Activated CD4-positive, alpha-beta T cell treated with anti-CD3 and anti-CD28 coated beads, Interleukin-10, Interleukin-2, amounts not matched to agents 100 ng/mL and 50 ng/mL, durations not matched to agents 16 hours and 8 hours (primary cell): ENCODE measurements at places on chromosomes 13 and 19.

GRCh38 chr13:35836446-35836845, 294.7 kb downstream of the DCLK1 start:
- no peak for DNase-seq

DNA sequence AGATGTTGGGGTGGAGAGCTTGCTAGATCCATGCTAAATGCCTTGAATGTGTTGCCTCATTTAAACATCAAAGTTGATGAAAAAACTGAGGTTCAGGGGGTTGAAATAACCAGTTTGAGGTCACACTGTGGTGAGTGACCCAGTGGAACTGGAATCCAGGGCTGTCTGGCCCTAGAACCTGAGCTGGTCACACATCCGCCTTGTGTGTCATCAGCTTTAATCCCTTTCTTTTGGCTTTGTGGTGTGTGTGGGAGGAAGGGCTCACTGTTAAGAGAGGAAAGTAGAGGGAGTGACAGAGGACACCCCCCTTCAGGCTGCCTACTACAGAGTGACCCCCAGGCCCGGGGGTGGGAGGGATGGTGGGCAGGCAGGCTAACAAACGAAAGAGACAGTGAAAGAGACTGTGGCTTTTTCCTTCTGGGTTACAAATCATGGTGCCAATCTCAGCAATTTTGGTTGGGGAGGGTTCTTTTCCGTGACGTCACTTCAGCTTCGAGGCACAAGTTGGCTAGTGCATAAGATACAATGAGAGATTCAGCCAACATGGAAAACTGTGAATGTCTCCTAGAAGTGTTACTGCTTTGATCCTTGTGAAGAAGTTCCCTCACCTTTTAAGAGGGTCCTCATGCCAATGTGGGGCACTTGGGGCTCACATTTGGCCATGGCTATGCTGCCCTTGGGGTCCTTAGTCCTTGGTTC, 164.9 kb downstream of the DLEU7 start:
- no peak for DNase-seq

- DNase-seq, result no peak
Measured at GRCh38 chr13:33910255-33910654, 92.3 kb downstream of the RFC3 start.

- peak; percentile 40 for DNase-seq
Measured at GRCh38 chr19:47518139-47518538, 3.3 kb upstream of the NAPA start.

GRCh38 chr19:58154287-58154678, 3.7 kb upstream of the ZNF329 start:
- DNase-seq, result no peak

DNA sequence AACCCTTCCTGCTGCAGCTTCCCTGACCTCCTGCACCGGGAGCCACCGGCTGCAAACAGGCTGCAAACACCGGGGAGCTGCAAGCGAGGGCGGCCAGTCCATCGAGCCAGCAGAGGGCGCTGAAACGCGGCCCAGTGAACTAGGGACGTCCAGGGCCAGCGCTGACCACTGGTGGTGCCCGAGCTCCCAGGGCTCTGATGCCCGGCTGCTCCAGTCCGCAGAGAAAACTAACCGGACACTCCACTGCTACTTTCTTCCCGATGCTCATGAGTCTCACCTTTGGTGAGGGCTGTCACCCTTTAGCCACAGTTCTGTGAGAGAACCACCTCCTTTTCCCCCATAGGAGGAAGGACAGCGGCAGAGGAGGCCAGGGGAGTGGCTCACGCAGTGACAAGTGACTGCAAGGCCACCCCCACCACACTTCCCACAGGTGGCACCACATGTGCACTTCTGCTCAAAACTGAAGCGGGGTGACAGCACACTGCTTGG, 82.8 kb upstream of the MTIF3 start:
- DNase-seq, result peak; percentile 49

DNA sequence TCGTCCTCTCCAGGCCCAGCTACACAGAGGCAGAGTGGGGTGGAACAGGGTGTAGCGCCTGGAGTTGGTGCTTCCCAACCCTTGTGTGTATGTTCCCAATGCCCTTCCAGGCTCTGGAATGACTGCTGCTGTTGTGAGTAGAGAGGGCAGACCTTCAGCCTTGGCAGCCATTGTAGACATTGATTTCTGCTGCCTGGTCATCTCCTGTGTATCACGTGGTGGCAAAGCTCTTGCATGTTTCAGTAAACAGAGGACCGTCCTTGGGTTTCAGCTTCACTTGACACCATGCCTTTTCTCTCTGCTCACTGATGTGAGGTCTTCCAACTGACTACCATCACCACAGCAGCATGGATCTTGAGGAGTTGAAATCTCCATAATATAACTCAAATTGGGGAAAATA, 397.9 kb downstream of the COG6 start:
- DNase-seq, result no peak

- DNase-seq, result no peak
Measured at GRCh38 chr19:35120492-35120891, 4.9 kb downstream of the FXYD3 start.

GRCh38 chr13:112451512-112452379, 75.6 kb downstream of the SPACA7 start:
- DNase-seq, result no peak

- no peak for DNase-seq
Measured at GRCh38 chr19:57689750-57690149, 8.0 kb downstream of the ZNF551 start.
